ENCODE measurements at places on chromosomes 7 and 10.
A peak's percentile ranks its signal among the peaks of the same experiment; 100 is the strongest.

DNA sequence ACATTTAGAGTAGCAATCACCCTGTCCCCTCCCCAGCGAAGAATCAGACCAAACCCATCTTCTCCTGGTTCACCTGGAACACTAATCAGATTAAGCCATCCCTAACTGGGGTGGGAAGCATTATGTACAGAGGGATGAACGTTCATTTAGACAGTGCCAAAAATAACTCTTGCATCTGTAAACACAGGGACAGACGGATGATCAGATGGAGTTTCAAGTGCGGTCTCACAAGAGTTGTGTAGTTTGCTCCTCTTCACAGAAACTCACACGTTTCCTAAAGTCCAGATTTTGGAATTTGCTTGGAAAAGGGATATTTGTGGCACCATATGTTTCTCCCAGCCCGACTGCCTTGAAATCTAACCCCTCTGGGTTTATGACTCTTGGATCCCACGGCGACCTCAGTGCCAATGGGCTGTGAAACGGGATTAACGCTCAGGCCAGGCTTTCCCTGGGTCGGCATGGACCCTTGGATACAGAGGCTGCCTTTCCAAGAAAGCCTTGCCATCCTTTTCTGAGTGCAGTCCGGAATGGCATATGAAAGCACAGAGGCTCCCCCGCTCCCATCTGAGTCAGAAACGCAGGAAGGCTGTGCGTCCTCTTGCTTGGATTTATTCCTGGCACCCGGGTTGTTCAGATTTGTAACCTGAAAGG lies 293.2 kb upstream of the HABP2 start:
- no peak for DNase-seq

DNA sequence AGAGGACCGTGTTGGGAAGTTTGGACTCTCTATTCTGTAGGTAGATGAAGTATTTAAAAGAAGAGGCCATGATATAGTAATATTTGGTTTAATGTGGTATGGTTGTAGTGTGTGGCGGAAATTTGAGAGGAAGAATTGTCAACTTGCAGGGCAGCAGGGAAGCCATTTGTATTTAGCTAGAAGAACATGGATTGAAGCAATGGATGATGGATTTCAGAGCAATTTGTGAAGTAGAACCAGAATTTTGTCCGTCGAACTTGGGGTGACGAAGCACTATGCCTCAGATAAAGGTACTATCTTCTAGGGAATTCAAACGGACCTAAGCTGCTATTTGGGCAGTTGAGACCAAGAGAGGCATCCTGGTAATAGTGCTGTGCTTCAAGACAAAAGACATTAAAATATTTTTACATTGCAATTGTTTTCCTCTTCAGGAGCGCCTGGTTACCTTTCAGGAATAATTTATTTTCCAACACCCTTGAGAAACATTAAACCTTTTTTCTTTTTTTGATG lies 615 bp upstream of the WBP1L start:
- DNase-seq, result no peak

GRCh38 chr7:41917-42565 lies 150.3 kb upstream of the FAM20C start:
- DNase-seq, result no peak

DNA sequence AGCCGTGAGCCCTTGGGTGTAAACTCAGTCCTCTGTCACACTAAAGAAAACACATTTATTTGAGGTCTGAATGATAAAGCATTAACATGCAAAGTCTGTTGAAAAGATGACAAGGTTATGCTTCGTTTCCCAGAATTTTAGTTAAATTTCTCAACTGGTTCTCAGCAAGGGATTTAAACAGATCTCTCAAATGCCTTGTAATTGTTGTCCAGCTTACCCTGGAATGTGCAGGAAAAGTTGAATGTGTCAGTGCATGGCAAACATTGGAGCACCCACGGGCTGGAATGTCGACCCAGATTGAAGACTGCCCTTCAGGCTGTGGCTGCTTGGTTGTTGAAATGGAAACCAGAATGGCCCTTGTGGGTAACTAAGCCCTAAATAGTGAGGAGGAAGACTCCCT lies 191.8 kb downstream of the TRIL start:
- no peak for DNase-seq

DNA sequence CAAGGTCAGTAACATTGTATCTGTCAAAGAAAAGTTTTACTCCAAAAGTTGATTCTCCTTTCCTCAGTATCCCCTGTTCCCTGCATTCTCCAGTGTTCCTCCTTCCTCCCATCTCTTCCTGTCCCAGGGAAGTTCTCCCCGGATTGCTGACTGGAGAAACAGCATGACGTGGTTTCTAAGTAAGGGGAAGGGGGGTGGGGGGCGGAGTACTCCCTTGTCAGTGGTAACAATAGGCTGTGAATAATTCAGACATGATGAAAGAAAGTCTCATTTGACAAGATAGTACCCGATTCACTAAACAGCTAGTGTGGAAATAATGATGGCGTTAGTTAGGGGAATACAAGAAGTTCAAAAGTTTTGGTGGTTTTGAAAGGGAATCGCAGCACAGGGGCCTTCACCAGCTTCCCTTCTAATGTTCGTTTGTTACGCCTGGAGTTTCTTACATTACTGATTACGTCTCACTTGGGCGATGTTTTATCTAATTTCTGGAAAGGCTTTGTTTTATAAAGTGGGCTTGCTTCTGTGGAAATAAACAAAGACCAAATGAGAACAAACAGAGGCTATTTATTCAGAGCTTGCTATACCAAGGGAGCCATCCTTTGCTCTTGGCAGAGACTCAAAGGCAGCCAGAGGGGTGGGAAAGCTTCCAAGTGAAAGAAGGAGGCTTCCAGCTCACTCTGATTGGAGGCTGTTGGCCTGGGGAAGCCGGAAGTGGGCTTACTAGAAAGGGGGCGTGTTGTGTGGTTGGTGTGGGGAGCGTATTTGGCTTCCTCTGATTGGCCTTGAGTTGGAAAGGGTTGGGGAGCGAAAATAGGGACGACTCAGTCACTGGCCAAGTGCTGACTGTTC lies 453.7 kb downstream of the SDK1 start:
- no peak for DNase-seq

GRCh38 chr10:22017283-22018020 lies 13.9 kb upstream of the DNAJC1 start:
- DNase-seq, result no peak

GRCh38 chr7:137006293-137006692 lies 137.8 kb downstream of the CHRM2 start:
- no peak for DNase-seq

DNA sequence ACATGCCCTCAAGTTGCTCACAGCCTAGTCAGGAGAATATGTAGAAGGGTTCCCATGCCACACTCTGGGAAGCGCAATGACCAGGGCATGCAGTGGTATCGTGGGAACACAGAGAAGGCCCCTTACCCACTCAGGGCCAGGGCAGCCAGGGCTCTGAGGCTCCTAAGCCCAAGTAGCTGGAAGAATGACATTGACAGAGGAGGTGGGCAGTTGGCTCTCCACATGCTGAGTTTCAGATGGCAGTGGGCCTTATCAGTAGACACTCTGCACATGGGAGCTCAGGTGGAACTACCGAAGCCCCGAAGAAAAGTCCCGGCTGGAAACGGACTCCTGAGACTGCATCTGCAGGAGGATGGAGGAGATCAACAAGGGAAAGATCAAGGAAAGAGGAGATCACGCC lies 15.7 kb upstream of the SVOPL start:
- no peak for DNase-seq

DNA sequence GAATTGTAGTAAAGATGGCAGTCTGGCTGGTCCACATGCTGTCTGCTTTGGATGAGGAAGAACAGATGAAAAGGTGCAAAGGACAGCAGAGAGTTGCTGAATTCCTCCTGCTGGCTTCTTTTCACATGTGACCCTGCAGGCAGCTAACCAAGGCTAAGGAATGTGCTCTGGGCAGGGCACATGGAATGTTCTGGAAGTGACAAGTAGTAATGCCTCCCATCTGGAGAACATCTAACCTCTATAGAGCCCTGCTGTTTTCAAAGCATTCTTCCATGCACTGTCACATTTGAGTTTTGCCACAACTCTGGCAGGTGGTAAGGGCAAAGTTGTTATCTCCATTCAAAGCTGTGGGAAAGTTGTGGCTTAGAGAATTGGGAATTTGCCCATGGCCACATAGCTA lies 208.8 kb downstream of the STK31 start:
- no peak for DNase-seq

- no peak for DNase-seq
These were observed 11.4 kb downstream of the BLNK start for GRCh38 chr10:96260014-96260413.

GRCh38 chr10:23157691-23158369 lies 34.3 kb upstream of the PTF1A start:
- no peak for DNase-seq

DNA sequence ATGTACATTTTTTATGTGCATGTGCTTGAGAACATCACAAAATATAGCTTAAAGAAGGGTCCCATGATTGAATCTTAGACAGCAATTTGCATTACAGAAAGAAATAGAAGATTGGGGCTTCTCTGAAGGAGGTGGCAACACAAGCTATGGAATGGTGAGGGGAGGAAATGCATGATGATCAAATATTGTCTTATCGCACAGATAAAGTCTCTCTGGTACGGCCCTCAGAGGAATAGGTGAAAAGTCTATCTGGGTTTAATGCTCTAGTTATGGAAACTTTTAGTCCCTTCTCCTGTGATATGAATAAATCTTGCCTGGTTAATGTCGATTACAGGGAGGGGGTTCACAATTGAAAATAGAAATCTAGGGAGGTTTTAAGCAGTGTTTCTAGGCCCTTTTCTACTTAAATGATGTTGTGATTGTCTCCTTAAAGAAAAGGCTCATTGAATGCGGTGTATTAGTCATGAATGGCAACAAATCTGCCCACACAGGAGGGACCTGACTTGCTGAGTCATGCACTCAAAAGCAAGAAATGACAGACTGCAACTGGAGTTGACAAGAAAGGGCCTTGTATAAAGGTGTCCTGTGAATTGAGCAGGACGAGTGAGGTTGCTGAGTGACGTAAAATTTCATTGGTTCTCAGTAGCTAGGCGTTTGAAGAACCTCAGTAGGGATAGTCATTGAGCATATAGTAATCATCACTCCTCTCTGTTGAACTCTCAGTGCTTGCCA lies 133.4 kb upstream of the CSTF2T start:
- DNase-seq, result peak; percentile 4
